ENCODE measurements at places on chromosomes 2 and 18.

DNA sequence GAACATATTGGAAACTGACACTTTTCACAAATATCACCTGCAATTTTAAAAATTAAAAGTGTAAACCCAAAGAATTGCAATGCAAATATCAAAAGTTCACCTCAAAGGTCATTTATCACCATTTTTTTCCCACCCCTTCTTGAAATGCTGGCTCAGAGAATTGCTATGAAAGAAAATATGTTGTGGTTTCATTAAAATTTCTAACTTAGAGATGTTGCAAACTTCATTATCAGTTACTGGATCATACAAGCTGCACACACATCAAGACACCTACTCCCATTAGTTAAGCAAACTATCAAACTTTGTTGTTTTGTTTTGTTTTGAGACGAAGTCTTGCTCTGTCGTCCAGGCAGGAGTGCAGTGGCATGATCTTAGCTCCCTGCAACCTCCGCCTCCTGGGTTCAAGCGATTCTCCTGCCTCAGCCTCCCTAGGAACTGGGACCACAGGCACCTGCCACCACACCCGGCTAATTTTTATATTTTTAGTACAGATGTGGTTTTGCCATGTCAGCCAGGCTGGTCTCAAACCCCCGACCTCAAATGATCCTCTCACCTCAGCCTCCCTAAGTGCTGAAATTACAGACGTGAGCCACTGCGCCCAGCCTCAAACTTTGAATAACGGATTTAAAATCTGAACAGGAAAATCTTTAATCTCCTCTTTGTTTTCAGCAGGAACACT lies 37.0 kb downstream of the STK39 start:
- no peak for DNase-seq

- no peak for DNase-seq
These were observed 181.2 kb upstream of the LRATD1 start for GRCh38 chr2:14451312-14451711.

- DNase-seq: no peak
These were observed 17.4 kb upstream of the ANKRD53 start for GRCh38 chr2:70960833-70961647.

DNA sequence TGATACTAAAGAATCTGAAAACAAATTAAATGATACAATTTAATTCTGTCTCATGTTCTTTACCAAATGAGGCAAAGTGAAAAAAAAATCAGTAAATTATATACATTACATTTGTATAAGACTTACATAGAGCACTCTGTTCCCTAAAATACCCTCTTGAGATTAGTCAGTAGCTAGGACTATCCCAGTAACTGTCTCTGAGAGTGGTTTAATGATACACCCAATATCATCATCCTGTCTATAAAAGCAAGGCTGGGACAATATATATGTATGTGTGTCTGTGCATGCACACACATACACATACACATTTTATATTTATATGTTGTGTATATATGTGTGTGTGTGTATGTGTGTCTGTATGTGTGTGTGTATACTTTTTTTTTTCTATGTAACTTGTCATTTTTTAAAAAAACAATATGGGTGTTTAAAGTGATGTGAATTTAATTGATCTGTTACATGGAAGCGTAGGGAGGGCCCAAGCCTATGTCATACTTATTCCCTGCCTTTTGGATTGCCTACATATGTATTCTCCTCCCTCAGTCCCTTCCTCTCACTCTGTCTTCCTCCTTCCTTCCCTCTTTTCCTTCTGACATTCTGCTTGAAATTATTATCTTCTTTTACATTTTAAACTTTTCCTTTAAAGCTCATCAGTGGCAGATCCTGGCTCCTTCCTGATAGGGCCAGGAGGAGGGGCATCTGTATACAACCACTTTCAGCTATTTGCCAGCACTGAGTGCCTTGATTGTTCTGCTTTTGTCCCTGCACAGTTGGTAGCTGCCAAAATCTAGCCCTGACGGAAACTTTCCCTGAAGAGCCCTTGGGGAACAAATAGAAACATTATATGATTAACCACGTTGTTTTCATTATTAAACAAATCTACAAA lies 6.8 kb downstream of the ASXL3 start:
- no peak for DNase-seq

DNA sequence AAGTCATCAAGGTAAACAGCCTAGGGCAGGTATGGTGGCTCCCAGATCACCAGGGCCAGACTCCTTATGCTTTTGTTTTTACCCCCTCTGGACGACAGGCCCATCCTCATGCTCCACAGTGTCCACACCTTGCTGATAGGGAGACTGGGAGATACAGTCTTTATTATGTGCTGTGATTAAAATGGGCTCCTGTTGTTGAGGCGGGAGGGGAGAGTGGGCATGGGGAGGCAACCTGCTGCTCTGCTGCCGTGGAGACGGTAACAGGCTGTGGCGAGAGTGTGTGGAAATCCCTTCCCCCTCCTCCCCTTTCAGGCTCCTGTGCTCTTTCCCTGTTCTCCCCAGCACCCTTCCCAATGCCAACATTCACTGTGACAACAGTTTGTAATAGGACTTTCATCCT lies 38.2 kb upstream of the PNO1 start:
- DNase-seq: no peak

DNA sequence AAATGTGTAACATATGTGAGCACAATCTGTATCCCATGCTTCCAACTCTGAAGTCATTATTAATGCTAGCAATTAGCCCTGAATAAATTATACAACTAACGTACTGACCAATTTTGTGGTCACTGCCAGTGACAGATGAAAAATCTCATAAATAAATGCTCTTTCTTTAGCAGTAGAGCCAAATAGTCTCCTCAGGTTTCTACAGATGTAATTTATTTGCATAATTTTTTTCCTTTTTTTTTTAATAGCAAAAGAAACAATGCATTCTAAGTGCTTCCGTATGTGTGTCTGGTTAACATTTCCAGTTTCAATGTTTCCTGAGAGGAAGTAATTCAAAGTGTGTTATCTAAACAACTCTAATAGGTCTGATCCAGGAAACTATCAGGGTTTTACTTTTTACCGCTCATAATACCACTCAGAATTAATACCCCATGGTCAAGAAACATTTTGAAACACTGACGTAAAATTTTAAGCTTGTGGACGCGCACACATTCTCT lies 108.4 kb downstream of the MEP1B start:
- DNase-seq: no peak

GRCh38 chr2:73980566-73980965 lies 4.1 kb upstream of the TET3 start:
- DNase-seq: no peak

- DNase-seq: peak; percentile 85
These were observed 118.2 kb downstream of the CLIP4 start for GRCh38 chr2:29233428-29233827.

- DNase-seq: no peak
These were observed 3.9 kb downstream of the IL18R1 start for GRCh38 chr2:102359527-102359926.

GRCh38 chr2:125745514-125745913 lies 910.4 kb upstream of the GYPC start:
- no peak for DNase-seq

DNA sequence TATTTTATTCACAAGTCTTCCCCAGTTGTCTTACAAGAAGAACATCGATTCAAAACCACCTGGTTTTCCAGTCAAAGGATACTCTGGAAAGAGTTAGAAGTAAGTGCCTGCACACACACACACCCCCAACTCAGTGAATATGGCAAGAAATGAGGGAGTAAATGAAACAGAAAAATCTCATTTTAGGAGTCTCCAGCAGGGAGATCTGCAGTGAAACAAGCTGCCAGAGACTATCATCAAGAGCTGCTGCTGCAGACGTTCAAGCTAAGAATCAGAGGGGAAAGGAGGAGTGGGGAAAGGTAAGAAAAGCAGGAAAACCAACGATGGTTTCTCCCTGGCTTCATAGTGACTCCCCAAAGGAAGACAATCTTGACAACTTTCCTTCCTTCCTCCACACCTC lies 2.4 kb downstream of the ALK start:
- DNase-seq: no peak

DNA sequence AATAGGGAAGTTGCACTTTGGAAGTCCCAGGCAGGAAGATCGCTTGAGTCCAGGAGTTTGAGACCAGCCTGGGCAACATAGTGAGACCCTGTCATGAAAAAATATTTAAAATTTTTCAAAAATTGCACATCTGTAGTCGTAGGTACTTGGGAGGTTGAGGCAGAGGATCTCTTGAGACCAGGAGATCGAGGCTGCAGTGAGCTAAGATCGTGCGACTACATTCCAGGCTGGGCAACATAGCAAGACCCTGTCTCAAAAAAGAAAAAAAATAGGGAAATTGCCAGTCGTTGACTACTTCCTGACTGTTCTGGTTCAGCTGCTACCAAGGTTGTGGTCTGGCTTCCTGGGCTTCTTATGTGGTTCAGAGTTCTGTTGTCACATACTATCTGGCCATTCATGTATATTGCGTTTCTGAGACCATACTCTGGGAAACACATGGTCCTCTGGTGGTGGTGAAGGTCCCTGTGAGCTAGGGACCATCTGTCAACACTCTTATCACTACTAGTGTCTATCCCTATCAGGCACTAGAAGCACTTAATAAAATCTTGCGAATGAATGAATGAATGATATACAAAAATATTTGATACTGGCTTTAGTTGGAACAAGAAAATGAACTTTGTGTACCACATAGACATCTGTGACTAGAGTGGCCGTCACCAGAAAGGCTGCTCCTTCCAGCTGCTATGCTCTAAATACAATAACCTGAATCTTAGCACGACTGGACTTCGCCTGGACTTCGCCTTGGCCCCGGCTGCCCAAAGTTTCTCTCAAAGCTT lies 861 bp upstream of the KLHL23 start:
- no peak for DNase-seq

DNA sequence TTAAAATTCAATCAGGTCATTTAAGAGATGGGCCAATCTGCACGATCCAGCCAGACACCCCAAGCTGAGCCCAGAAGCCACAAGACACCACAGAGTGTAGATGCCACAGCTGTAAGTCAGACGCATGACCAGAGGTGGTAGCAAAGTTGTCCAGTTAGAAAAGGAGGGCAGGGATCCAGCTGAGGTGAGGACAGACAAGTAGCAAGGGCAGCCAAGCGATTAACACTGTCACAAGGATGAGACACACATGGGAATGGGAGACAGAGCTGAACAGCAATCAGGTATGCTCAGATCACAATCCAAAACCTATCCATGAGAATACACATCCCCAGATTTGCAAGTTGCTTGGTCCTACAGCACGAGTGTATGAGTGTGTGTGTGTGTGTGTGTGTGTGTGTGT lies 143.4 kb upstream of the STK17B start:
- DNase-seq: no peak

DNA sequence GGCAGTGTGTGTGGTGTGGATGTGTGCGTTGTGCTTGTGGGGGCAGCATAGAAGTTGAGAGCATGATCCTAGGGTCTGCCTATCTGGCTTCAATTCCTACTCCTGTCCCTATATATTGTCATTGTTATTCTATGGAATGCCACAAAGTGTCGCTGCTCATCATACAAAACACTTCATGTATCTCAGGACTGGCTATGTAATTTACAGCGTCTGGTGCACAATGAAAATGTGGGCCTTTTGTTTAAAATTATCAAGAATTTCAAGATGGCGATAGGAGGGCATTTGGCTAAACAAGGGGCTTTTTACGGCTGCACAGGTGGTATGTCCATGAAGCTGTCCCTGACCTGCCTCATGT lies 3.4 kb downstream of the SERPINB2 start:
- peak; percentile 23 for DNase-seq

DNA sequence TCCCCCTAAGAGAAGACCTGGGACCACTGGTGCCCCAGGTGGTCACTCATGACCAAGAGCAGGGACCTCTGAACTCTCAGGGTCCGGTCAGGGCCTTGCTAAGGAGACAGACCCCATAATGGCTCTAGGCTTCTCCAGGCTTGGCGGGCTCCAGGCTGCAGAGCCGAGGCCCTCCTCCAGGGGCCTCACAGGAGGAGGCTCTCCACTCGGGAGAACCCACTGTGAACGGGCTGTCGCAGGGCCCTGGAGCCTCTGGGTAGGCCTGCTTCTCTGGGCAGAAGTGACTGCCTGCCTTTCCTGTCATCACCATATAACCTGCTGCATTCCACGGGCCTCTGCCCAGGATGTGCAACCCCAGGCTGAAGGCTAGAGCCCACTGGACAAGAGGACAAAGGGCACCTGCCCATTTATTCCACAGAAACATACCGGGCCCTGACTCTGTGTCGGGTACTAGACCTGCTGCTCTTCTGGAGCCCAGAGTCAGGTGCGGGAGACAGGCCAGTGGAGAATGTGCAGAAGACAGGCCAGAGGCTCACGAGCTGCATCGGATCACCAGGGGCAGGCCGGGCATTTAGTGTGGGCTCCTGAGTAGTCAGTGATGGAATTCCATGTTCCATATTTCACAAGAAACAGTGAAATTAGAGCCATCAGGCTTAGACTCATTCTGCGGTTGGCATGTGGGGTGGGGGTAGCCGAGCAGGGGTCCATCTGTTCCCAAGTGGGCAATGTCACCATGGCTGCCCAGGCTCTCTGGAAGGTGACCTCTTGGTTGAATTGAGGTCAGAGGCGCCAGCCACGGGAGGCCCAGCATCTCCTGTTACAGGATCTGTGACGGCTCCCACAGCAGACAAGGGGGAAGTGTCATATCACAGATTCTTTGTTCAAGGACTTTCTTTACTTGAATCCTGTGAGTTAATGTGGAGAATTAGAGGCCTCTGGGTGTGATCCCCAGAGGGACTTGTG lies 220.8 kb downstream of the SH3RF3 start:
- DNase-seq: no peak

DNA sequence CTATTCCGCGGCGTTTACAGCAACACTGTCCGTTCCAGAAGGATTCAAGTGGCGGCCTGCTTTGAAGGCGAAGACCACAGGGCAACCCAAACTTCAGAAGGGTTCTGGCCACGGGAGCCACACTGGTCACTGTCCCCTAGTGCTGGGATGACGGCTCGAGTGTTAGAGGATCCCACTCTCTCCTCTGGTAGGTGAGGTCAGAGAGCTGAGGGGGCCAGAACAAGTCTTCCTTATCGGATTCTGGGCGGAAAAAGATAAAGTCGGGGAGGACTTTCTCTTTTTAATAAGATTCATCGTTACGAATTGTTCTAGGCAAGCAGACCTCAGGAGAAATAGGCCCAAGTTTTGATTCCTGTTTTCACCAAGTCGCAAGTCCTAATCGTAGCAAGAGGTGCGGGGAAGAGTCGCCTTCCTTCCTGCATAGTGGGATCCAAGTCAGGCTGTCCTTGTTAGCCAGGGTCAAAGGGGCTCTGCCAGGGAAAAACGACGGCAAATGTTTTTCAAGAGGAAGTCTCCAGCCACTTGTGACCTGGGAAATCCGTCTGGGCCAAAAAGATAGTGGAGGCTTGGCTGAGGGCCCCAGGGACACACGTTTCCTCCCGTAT lies 864 bp upstream of the MYL12A start:
- DNase-seq: no peak

DNA sequence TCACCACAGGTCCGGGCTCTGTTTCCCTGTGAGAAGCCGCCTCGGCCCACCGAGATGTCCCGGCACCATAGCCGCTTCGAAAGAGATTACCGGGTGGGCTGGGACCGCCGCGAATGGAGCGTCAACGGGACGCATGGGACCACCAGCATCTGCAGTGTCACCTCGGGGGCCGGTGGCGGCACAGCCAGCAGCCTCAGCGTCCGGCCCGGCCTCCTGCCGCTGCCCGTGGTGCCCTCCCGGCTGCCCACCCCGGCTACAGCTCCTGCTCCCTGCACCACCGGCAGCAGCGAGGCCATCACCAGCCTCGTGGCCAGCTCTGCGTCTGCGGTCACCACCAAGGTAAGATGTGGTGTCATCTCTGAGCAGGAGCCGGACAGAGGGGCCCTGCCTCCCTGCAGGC lies 177.2 kb downstream of the KLHL29 start:
- no peak for DNase-seq

GRCh38 chr2:129466389-129466788 lies 513.1 kb upstream of the RAB6C start:
- no peak for DNase-seq
